ENCODE measurements at places on chromosomes 12 and 14. TPM values are rescaled to one million over a fixed set of nuclear protein-coding genes. Genes with fewer than 3 reads are reported as not detected.

- DNase-seq: no peak
- no peaks in the 10 kb centered on the region for H3K36me3 ChIP-seq
- H3K27me3 ChIP-seq: no peaks in the 10 kb centered on the region
- no peak overlapping the region for H3K27ac ChIP-seq
- no peak overlapping the region for H3K4me3 ChIP-seq
These were observed 61.3 kb downstream of the ARF6 start for GRCh38 chr14:49954171-49954631.

DNA sequence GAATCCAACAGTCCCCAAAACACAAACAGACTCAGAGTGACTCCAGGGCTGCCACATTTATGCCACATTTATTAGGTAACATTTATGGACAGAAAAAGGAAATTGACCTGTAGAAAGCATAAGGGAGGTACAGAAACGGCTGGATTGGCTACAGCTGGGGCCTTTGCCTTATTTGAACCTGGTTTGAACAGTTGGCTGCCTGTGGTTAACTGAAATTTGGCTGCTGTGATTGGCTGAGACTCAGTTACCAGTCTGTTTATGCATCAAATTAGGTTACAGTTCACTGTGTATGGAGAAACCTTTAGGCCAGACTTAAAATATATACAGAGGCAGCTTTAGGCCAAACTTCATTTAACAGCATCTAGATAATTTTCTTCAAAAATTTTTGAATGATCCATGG lies 27.8 kb upstream of the PCNX1 start:
- H3K4me1 ChIP-seq: peaks cover 3% of the 10 kb centered on the region
- no peaks in the 10 kb centered on the region for H3K27me3 ChIP-seq
- no peak overlapping the region for H3K27ac ChIP-seq
- no peak overlapping the region for H3K4me3 ChIP-seq

DNA sequence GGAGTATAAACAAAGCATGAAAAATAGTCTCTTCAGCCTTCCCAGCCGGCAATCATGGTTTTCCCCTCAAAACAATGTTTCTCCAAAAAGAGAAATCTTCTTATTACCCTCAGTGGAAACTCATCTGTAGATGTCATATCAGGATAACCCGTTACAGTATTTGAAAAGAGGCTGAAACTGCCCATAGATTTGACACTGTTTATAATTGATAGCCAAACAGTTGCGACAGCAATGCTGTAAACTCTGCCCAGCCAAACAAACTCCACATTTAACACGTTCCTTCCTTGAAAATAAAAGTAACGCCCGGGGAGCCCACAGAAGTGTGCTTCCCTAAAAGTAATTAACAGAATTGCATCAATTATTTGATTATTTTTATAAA lies 201.3 kb upstream of the FOXN3 start:
- peak overlapping the region; percentile 98 for H3K27ac ChIP-seq
- H3K36me3 ChIP-seq: peaks cover 5% of the 10 kb centered on the region
- peak overlapping the region; percentile 96 for H3K4me3 ChIP-seq
- H3K4me1 ChIP-seq: peaks cover 66% of the 10 kb centered on the region
- H3K27me3 ChIP-seq: peaks cover 16% of the 10 kb centered on the region

DNA sequence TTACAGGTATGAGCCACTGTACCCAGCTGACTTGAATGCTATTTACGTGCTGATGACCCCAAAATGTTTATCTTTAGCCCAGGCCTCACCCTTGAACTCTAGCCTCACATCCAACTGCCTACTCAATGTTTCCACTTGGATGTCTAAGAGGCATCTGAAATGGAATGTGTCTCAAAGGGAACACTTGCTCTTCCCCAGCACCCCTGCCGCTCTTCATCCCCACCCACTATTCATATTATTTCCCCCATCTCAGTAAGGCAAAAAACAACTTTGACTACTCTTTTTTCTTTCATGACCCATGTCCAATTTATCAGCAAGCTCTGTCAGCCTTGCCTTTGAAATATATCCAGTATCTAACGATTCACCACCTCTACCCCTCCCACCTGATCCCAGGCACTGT lies 204.6 kb downstream of the PAWR start:
- no peaks in the 10 kb centered on the region for H3K36me3 ChIP-seq
- H3K27ac ChIP-seq: no peak overlapping the region
- no peak overlapping the region for H3K4me3 ChIP-seq
- no peak for DNase-seq
- H3K27me3 ChIP-seq: no peaks in the 10 kb centered on the region

DNA sequence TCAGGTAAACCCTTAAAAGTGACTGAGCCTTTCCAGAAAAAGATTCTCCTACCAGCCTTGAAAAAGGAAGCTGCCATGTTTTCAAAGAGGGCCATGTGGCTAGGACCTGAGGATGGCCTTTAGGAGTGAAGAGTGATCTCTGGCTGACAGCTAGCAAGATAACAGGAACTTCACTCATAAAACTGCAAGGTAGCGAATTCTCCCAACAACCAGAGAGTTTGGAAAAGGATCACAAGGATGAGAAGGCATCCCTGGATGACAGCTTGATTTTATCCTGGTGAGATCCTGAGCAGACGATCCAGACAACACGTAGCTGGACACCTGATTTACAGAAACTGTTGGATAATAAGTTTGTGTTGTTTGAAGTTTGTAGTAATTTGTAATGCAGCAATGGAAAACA lies 115.6 kb upstream of the FBXO33 start:
- DNase-seq: no peak
- H3K4me1 ChIP-seq: no peaks in the 10 kb centered on the region
- no peaks in the 10 kb centered on the region for H3K36me3 ChIP-seq
- H3K27ac ChIP-seq: no peak overlapping the region

GRCh38 chr14:35114036-35114435 lies 7.8 kb downstream of the PPP2R3C start:
- no peak for DNase-seq
- H3K4me1 ChIP-seq: no peaks in the 10 kb centered on the region
- H3K36me3 ChIP-seq: peaks cover 17% of the 10 kb centered on the region

MDGA2 gene
- total RNA-seq: 0.39 TPM

TRIM9 gene
- 11.9 TPM for total RNA-seq

TPPP2 gene
- total RNA-seq: not detected

VASH1 gene
- total RNA-seq: 149 TPM

ACVRL1 gene
- 0.39 TPM for total RNA-seq

SAMD15 gene
- 0.47 TPM for total RNA-seq
